ENCODE measurements at places on chromosomes 12 and 14. TPM values are rescaled to one million over a fixed set of nuclear protein-coding genes. Genes with fewer than 3 reads are reported as not detected.

Gene REC8
- polyA plus RNA-seq, result 38.5 TPM

Gene SETD1B
- polyA plus RNA-seq, result 15.2 TPM

Gene LRRC43
- 1.4 TPM for polyA plus RNA-seq

Gene ANKRD33
- not detected for polyA plus RNA-seq

Gene ZDHHC22
- polyA plus RNA-seq, result not detected

Gene LALBA
- not detected for polyA plus RNA-seq

Gene SCN8A
- 1.4 TPM for polyA plus RNA-seq

Gene GPR65
- 0.69 TPM for polyA plus RNA-seq

Gene OTX2
- not detected for polyA plus RNA-seq

GRCh38 chr12:104506676-104507401, 50.1 kb downstream of the CHST11 start:
- no peak overlapping the region for H3K27ac ChIP-seq
- no peak overlapping the region for H3K4me3 ChIP-seq
- H3K4me1 ChIP-seq, result no peaks in the 10 kb centered on the region
- H3K36me3 ChIP-seq, result no peaks in the 10 kb centered on the region
- DNase-seq, result no peak

DNA sequence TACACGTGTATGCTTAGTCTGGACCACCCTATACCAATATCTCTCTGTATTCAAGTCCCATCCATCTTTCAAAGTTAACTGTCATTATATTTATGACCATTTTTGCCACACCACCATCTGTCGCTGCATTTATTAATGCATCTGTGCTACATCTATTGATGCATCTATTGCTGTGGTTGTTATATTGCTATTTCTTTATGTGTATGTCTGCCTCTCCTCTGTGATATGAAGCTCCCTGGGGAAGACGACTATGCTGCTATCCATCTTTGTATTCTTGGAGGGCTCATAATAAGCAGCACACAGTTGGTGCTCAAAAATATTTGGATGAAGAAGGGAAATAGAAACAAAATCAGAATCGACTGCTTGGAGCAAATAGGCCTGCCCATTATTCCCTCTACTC, 357.6 kb downstream of the RPS29 start:
- H3K36me3 ChIP-seq, result no peaks in the 10 kb centered on the region
- H3K4me3 ChIP-seq, result no peak overlapping the region
- H3K27me3 ChIP-seq, result no peaks in the 10 kb centered on the region
- H3K4me1 ChIP-seq, result no peaks in the 10 kb centered on the region
- H3K27ac ChIP-seq, result no peak overlapping the region

- no peak within 1 kb of the TSS for H3K4me3 ChIP-seq
- H3K27me3 ChIP-seq, result peaks cover 49% of the 10 kb centered on the region
- no peak for DNase-seq
- H3K36me3 ChIP-seq, result no peaks in the 10 kb centered on the region
These were observed at the start of gene MYF6 for GRCh38 chr12:80707126-80707829. Gene MYF6 (plus strand): TSS chr12:80707634. CDS start chr12:80707720, 86 bp downstream.

DNA sequence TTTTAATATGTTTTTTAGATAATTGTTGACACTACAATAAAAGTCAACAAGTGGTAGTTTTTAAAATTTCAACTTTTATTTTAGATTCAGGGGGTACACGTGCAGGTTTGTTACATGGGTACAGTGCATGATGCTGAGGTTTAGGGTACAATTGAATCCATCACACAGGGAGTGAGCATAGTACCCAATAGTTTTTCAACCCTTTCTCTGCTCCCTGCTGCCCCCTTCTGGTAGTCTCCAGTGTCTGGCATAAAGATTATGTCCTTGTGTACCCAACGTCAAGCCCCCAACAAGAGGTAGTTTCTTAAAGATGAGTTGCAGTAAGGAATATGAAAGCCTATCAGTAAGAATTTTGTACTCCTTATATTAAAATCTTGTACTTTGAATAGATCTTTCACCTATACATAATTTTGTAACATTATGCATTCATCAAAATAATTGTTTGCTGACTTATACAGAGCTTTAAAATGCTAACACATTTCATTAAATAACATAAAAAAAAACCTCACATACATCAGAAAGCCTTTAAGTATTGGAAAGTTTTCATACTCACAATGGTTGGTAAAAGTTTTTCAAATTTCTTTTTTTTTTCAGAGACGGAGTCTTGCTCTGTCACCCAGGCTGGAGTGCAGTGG, 5.4 kb upstream of the RALGAPA1 start:
- no peak overlapping the region for H3K4me3 ChIP-seq
- H3K27ac ChIP-seq, result no peak overlapping the region
- DNase-seq, result peak; percentile 51
- H3K4me1 ChIP-seq, result no peaks in the 10 kb centered on the region

DNA sequence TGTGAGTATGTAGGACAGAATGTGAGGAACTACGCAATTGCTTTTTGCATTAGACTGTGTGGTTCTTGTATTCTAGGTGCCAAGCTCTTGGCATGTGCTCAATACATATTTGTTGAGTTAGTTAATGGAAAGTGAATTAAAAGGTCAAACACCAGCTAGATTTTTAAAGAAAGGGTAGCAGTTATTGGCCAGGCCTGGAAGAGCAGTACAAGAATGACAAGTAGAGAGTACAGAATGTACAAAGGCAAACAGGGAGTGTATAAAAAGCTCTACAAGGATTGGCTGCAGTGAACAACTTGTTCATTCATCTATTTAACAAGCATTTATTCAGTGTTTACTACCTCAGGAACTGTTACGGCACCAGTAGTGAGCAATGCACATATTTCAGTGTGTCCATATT, 854.0 kb upstream of the SEL1L start:
- no peaks in the 10 kb centered on the region for H3K27me3 ChIP-seq
- H3K27ac ChIP-seq, result no peak overlapping the region
- no peaks in the 10 kb centered on the region for H3K4me1 ChIP-seq
- DNase-seq, result no peak
- no peak overlapping the region for H3K4me3 ChIP-seq

GRCh38 chr14:105147671-105148603, 20.6 kb downstream of the JAG2 start:
- H3K36me3 ChIP-seq, result peaks cover 62% of the 10 kb centered on the region
- DNase-seq, result no peak
- H3K4me3 ChIP-seq, result no peak overlapping the region
- H3K27me3 ChIP-seq, result no peaks in the 10 kb centered on the region
- no peak overlapping the region for H3K27ac ChIP-seq
- no peaks in the 10 kb centered on the region for H3K4me1 ChIP-seq

GRCh38 chr14:32186248-32186647, 15.6 kb upstream of the RNU6-7 start:
- H3K27ac ChIP-seq, result no peak overlapping the region
- H3K4me3 ChIP-seq, result no peak overlapping the region
- no peaks in the 10 kb centered on the region for H3K36me3 ChIP-seq
- DNase-seq, result no peak
- no peaks in the 10 kb centered on the region for H3K27me3 ChIP-seq

- peaks cover 23% of the 10 kb centered on the region for H3K36me3 ChIP-seq
- no peaks in the 10 kb centered on the region for H3K27me3 ChIP-seq
- no peak overlapping the region for H3K27ac ChIP-seq
- H3K4me1 ChIP-seq, result peaks cover 5% of the 10 kb centered on the region
- DNase-seq, result no peak
These were observed 121.1 kb upstream of the ATF1 start for GRCh38 chr12:50642761-50643160.

DNA sequence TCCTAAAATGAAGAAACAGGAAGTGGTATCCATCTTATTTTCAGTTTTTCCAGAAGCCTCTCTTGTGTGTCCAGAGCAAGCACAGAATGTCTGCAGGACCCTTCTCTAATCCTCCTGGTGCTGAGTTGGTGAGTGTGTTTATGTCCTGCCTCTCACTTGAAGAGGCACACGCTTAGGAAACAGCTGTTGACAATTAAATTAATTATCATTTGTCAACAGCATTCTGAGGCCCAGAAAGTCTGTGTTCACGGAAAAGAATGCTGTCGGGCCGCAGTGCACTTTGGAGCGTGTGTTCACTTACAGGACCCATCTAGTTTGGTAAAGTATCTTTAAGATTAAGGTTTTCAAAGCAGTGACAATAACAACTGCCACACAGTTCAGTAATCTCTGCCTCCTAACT, 70.5 kb downstream of the LMNTD1 start:
- H3K36me3 ChIP-seq, result no peaks in the 10 kb centered on the region
- no peaks in the 10 kb centered on the region for H3K27me3 ChIP-seq
- no peak for DNase-seq
- no peak overlapping the region for H3K27ac ChIP-seq
- no peak overlapping the region for H3K4me3 ChIP-seq
- H3K4me1 ChIP-seq, result no peaks in the 10 kb centered on the region

GRCh38 chr14:97948841-97949240, 1151.7 kb downstream of the VRK1 start:
- no peak for DNase-seq
- H3K27me3 ChIP-seq, result no peaks in the 10 kb centered on the region
- H3K4me1 ChIP-seq, result no peaks in the 10 kb centered on the region
- no peak overlapping the region for H3K4me3 ChIP-seq

GRCh38 chr14:95518045-95518751, 1.7 kb upstream of the SYNE3 start:
- peaks cover 46% of the 10 kb centered on the region for H3K4me1 ChIP-seq
- H3K27ac ChIP-seq, result peak overlapping the region; percentile 87
- H3K27me3 ChIP-seq, result no peaks in the 10 kb centered on the region
- no peaks in the 10 kb centered on the region for H3K36me3 ChIP-seq

DNA sequence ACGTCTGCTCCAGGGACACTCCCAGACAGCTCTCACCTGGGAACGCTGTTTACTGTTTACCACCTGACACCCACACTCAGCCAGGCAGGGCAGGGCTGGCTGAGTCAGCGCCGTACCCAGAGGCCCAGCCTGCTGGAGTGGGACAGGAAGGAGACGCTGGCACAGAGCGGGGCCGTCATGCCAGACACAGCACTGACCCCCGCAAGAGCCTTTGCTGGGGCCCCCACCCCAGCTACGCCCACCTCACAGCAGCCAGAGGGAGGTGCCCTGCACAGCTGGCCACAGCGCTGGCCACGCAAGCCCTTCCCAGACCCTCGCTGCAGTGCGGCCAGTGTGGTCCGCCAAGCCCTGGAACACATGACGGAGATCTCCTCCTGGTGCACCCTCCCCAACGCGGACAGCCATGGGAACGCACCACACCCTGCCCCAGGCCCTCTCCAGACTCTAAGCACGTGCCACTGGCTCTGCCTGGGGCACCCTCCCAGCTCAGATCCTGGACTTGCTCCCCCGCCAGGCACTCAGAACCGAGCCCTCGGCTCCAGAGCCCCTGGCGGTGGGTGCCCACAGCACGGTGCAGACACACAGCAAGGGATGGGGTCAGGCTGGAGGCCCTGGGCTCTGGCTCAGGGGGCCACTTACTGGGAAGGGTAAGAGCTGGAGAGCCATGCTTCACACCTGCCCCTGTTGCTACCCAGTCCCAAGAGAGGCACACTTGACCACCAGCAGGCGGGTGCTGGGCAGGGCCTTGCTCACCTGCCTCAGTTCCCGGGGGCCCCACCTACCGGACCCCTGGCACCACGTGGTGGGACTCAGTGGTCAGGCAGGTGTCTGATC, 5.7 kb downstream of the AHNAK2 start:
- H3K4me3 ChIP-seq, result no peak overlapping the region
- H3K27me3 ChIP-seq, result no peaks in the 10 kb centered on the region
- peak overlapping the region; percentile 86 for H3K27ac ChIP-seq
- DNase-seq, result no peak

DNA sequence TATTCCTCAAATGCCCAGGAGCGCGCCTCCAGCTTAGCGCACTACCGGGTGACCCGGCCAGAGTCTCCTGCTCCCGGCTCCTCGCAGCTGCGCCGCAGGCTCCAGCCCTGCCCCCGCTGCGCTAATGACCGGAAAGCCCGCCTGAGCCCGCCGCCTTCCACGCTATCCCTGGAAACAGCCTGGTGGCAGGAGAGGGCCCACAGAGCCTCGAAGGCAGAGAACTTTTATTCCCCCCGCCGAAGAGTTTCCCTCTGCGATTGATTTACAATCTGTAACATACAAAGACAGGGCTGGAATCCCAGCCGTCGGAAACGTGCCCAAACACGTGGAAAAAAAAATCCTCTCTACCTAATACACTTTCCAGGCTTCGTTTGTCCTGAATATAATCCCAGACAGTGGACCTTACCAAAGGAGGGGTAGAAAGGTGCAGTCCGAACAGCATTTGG, 1.5 kb downstream of the COL2A1 start:
- DNase-seq, result no peak
- H3K36me3 ChIP-seq, result no peaks in the 10 kb centered on the region
- no peak overlapping the region for H3K27ac ChIP-seq
- H3K4me1 ChIP-seq, result peaks cover 26% of the 10 kb centered on the region

All from left lung (tissue), 14 donors.